ENCODE measurements at places on chromosomes 2 and 18.

- DNase-seq = no peak
Observed at GRCh38 chr18:74050807-74051206, 96.8 kb downstream of the FBXO15 start.

DNA sequence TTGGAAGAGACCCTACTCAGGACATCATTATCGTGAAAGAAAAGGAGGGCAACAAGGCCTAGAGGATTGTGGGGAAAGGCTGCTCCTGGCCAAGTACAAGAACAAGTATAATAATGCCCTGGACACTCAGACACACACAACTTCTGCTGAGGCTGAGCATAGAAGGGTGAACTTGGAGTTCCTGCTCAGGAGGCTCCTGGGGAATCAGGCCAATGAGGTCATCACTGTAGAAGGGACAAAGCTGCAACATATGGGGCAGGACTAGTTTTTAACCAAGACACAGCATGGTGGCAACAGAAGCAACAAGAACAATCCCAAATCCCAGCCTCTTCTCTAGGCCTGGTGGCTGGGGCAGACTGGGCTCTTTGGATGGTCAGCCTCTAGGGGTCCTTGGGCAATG, 102.6 kb downstream of the POLR1A start:
- DNase-seq = no peak

- DNase-seq = no peak
Observed at GRCh38 chr2:226671141-226671676, 128.4 kb downstream of the IRS1 start.

- DNase-seq = no peak
Observed at GRCh38 chr18:63917817-63918216, 10.1 kb downstream of the SERPINB10 start.

DNA sequence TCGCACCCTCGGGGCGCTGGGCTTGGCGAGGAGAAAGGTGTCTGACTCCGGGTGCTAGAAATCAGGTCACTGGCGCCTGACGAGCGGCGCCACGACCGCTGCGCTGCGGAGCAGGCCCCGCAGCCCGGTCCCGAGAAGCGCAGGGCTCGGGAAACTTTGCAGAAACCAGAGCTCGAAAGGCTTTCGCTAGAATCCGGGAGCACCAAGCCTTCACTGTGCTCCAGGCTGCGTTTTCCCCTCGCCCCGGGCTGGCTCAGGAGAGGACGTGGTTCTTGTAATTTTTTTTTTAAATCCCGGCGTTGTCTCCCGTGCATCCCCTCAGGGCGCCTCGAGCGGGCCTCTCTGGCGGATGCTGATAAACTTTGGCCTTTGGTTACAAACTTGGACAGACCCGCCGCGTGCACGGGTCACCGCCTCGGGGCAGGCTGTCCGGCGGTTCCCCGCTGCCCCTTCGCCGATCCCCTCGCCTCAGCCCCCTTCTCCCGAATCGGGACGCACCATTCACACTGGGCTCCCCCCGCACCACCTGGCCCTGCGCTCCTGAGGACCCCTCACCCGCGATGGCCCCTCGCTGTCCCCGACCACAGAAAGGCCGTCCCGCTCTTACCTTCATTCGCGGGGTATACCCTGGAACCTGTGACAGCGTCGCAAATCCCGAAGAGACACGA, 419 bp downstream of the EPHA4 start:
- DNase-seq = no peak

GRCh38 chr2:216349366-216349765, 22.9 kb downstream of the MARCHF4 start:
- no peak for DNase-seq

DNA sequence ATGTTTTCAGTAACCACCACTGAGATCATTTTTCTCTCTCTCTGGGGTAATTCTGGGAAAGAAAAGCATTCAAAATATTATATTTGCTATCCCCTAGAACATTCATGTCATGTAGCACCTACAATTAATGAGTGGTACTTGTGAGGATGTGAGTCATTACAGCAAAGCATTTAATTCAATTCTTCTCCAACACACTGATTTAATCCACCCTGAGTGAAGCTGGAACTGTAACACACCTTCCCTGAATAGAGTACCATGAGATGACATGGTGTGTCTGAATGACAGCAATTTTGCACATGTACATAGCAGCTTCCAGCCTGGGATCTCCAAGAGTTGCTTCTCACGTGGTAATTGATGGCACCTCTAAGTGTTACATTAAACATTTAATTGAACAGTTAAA, 207.1 kb upstream of the SLC14A2 start:
- DNase-seq = no peak

DNA sequence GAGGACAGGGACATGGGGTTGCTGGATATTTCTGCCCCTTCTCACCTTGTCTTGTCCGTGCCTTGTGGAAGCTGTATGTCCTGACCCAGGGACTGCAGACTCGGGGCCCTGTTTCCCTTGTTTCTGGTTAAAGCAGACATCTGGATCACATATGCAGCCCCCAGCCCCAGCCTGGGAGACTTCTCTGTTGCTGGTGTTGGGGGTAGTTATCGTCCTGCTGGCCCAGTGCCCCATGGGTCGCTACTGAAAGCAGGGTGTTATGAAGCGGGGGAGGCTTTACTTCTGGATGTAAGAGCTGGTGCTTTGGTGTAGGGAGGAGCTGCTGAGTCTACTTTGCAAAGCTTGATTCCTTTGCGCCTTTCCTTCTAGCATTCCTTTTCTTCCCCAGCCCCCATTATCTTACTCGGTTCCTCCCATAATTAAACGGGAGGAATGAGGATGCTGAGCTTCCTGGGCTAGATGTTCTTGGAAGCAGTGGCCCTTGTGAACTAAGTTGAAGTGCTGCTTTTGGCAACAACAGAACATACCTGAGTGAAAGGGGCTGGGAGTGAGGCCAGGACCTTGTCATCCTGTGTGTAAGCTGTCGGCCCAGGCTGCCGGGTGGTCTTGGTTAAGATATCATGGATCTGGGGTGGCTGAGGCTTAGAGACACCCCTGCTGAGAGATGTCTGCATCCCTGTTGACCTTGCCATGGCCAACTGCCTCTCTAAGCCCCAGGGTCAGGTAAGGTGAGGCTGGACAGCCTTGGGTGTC, 3.4 kb downstream of the TET3 start:
- no peak for DNase-seq

GRCh38 chr18:46567196-46567595, 89.8 kb downstream of the LOXHD1 start:
- DNase-seq = no peak

GRCh38 chr2:193690572-193690971, 1495.8 kb upstream of the TMEFF2 start:
- no peak for DNase-seq

DNA sequence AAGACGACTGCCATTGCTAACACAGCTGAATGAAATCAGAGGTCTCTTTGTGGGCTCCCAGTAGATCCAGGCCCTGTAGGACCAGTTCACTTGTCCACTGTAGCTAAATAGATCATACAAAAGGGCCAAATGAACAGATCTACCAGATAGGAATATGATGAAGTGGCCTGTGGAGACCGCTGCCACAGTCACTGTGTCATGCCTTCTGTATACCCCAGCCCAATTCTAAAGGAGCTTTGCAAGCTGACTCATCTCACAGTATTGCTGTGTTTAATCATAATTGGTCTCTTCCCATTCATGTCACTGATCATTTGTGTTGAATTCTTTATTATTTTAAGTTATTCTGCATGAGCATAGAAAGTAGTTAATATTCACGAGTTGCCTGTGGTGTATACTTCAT, 125.8 kb downstream of the MTCL1 start:
- no peak for DNase-seq

DNA sequence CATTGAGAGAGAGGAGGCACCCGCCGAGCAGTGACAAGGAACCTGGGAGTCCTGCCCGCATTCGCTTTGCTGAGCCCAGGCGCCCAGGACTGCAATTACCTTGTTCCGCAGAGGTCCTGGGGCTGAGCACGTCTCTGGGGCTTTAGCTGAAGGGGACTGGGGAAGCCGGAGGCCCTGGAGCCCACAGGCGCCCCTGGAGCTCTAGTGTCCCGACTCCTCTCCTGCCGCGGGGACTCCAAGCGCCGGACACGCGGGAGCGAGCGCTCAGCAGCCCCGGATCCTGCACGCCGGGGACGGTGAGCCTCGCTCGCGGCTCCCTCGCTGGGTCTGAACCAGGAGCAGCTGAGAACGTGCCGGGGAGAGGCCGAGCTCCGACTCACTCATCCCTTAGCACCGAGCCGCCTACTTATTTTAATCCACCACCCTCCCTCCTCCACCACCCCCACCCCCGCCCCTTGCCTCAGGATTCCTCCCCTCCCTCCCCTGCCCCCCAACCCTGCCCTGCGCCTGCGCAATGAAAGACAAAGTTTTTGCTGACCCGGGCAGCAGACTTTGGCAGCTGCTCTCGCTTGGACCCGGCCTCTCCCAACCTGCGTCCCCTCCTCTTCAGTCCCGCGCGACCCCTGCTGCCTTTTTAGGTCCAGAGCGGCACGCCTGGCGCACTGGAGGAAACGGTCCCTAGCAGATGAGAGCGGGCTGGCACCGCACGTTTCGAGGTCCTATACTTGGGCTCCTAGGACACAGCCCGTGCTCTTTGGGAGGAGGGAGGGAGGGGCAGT, at the start of gene OSR1:
TSS of gene OSR1 (minus strand) at position 382 of the 779 bp plus-strand sequence. CDS start 4,818 bp downstream, outside the sequence.
- no peak for DNase-seq

DNA sequence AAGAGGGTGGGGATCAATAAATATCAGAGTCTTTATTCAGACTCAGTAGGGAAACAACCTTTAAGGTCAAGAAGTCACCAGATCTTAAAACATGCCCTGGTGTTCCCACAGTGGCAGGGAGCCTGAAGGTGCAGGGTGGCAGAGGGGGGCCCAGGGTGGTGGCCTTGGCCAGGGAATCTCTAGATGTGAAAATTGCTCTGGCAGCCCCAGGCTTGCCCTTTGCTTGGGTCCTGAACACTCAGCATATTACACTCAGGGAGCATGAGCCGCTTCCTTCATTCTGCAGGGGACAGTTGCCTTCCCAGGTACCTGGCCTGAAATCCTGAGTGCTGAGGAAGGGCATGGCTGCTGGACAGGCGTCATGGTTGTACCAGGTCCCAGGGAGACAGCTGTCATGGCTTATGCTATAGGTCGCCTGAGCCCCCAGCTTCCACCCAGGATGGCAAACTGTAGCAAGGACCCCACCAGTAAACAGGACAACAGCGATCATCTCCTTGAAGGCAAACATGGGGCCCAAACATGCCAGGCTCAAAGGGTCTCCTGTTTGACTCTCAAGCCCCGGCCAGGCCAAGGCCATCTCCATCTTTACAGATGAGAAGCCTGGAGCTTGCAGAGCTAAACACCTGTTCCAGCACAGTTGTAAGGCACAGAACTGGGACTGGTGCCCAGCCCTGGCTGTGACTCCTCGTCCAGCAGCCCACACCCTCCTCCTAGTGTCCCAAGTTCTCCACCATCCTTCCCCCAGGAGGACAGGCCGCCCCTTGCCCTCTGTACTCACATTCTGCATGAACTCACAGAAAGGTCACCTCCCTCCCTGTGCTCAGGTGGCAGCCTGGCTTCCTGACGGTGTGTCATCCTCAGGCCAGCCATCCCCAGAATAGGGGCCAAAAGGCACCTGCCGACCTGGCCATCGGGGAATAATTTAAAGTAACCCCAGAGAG, 14.6 kb downstream of the ABCG8 start:
- no peak for DNase-seq

- no peak for DNase-seq
Observed at GRCh38 chr2:232873909-232874641, 4.0 kb downstream of the SNORC start.

- DNase-seq = no peak
Observed at GRCh38 chr2:197263077-197263476, 47.5 kb downstream of the ANKRD44 start.

DNA sequence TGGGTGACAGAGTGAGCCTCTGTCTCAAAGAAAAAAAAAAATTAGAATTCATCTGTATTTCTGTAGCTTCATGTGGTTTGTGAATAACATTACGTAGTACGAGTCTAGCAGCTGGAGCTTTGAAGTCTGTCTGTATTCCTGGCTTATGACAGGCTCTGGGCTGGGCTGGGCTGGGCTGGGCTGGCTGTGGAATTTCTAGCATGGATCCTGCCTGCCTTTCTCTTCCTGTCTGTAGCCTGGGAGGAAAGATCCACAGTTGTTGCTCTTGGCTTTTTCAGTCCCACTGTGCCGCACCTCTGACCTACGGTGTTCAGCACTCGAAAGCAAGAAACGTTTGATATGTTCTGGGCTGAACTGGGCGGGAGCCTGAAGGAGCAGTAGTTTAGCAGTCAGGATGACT, 55.4 kb downstream of the BOLA3 start:
- no peak for DNase-seq

DNA sequence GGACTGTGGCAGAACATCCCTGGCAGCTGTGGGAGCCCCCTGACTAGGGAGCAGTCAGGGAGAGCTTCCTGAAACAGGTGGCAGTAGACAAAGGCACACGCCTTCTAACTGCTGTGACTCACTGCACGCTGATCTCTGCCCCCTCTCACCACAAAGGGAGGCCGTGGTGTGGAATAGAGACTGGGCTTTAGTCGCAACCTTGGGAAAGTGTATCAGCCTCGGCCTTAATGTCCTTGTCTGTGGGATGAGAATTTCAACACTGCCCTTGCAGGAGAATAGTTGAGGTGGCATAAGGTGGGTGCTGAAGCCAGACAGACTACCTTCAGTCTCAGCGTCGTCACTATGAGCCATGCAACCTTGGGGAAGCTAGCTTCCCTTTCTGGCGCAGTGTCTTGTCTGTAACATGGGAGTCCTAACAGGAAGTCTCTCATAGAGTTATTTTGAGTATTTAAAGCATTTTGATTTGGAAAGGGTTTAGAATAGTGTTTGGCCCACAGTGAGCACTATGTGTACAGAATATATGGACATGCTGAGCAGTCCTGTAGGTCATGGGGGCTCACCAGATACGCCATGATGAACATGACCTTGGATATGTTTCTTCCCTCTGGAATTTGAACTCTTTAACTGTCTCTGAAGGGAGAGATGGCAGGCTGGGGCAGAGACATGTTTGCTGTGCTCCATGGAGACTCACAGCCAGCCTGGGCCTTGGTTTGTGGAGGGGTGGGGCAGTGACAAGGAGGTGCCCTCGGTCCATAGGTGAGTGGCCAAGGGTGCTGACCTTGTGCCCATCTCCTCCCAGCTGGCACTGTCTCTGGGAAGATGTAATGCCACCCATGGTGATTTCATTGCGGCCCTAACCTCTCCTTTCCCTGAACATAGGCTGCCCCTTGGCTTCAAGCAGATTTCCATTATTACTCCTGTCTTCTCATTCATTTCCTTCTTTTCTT, 29.5 kb upstream of the SMAD7 start:
- DNase-seq = no peak

GRCh38 chr2:98849113-98849512, 86.9 kb downstream of the CRACDL start:
- DNase-seq = no peak

- DNase-seq = no peak
Observed at GRCh38 chr2:136487421-136487820, 277.9 kb upstream of the THSD7B start.

- no peak for DNase-seq
Observed at GRCh38 chr18:28455971-28456370, 279.0 kb upstream of the CDH2 start.

DNA sequence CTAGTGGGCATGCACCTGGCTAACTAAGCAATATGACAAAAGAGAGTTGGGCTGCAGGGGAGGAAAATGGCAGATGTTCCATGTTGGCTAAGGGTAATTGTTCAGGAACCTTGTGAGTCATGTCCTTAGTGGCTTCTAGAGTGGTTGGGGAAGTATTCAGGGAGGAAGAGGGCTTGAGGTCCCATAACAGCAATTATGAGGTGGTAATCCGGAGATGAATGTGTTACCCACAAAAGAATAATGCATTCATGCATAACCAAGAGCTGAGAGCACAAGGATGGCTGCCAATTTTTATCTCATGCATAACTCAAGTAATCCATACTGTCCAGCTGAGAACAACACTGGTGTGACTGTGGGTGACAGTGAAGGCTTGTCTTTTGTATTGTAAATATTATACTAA, 42.9 kb downstream of the TMEFF2 start:
- no peak for DNase-seq

Data from stimulated activated CD4-positive, alpha-beta T cell treated with anti-CD3 and anti-CD28 coated beads, Interleukin-1b, Interleukin-23, amount 100 ng/mL, for 1 hour (primary cell).